Cortex of kidney (tissue), 1 donor: ENCODE measurements at places on chromosomes 13 and 19.

- DNase-seq = no peak
Observed at GRCh38 chr19:29318581-29318980, 105.6 kb upstream of the UQCRFS1 start.

- no peak for DNase-seq
Observed at GRCh38 chr13:20684546-20684945, 19.0 kb upstream of the IL17D start.

- no peak for DNase-seq
Observed at GRCh38 chr13:22298530-22298929, 627.7 kb downstream of the FGF9 start.

- DNase-seq = no peak
Observed at GRCh38 chr19:19399733-19400433, 5.6 kb upstream of the GATAD2A start.

- no peak for DNase-seq
Observed at GRCh38 chr13:33514362-33514761, 228.8 kb upstream of the STARD13 start.

DNA sequence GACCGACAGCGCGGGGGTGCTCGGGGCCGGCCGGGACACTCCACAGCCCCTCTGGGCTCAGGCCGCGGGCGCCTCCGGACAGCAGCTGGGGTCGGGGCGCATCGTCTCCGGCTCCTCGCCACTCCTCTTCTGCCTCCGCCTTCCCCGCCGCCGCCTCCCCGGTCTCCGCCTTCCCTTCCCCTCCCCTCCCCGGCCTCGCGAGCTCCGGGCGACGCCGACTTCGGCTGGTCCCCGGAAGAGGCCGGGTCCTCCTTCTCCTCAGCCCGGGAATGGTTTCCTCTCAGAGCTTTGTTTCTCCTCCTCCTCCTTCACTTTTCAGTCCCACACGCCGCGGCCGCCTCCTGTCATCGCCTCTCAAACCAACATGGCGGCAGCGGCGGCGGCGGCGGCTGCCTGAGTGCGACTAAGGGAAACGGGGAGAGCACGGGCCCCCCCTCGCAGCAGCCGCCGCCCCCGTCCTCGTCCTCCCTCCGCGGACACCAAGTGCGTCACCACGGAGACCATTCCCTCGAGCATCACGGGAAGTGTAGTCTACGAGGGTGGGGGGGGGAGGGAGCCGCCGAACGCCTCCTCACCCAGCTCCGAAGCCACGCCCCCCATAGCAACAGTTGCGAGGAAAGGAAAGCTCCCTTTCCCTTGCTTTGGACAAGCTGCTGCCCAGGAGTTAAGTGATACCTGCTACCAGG is at the start of gene UBL3:
Gene UBL3 (minus strand): TSS at position 405 of the 686 bp plus-strand sequence. CDS start 1,079 bp downstream, outside the sequence.
- DNase-seq = peak; percentile 92

DNA sequence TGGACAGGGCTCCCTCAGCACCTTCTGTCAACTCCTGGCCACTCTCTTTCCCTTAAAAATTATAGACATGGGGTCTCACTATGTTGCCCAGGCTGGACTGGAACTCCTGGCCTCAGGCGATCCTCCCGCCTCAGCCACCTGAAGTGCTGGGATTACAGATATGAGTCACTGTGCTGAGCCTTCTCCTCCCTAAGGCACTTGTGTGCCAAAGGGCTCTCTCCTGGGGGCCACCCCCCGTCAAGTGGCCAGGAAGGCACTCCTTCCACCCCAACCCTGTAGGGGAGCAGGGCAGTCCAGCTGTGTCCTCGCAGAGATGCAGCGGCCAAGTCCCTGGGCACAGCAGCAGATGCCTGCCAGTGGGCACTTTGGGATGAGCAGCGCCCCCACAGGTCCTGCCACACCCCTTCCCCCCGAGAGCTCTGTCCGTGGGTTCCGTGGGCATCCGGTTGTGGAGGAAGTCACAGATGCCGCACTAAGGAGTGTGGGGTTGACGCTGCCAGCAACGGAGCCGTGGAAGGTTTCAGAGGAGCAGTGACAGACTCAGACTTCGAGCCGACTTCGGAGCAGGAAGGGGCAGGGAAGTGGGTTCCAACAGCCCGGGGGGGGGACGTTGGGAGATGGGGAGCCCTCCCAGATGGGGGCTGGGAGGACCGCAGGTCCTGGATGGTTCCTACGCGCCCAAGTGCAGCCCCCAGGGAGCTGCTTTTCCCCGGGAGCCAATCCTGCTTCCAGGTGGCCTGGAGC is 3.3 kb upstream of the UQCR11 start:
- DNase-seq = no peak

DNA sequence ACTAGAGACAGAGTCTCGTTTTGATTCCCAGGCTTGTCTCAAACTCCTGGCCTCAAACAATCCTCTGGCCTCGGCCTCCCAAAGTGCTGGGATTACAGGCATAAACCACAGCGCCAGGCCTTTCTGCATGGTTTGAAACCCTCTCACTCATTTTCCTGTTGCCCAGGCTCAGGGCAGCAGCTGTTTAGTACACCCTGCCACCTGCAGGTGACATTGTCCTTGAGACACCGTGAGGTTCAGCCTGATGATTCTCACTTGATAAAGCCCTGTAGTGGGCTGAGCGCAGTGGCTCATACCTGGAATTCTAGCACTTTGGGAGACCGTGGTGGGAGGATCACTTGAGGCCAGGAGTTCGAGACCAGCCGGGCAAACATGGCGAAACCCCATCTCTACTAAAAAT is 12.5 kb downstream of the IL12RB1 start:
- DNase-seq = no peak

DNA sequence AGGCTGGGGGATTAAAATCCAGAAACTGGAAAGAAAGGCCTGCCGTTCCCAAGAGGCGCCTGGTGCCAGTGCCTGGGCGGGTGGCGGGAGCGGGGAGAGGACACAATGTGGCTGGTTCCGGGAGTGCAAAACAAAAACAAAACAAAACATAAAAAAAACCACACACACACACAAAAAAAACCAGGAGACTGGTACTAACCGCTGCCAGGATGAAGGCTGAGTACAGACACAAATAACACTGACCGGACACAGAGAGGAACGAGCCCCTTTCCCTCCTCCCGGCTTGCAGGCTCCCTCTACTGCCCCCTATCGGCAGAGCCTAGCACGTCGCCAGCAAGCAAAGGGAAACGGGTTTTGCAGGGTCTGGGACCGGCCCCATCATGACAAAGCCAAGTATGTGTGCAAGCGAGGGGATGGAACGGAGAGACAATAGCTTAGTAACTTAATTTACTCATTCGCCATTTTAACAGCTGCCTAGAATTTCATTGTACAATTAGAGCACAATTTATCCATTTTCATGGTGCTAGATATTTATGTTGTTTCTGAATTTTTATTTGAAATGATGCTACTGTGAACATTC is 17.9 kb upstream of the ZDHHC20 start:
- no peak for DNase-seq

GRCh38 chr13:98829541-98829940 is 77.1 kb upstream of the SLC15A1 start:
- DNase-seq = no peak

- no peak for DNase-seq
Observed at GRCh38 chr19:917323-918151, at the start of gene KISS1R. KISS1R (plus strand) TSS chr19:917333; CDS start chr19:917503, 170 bp downstream.

DNA sequence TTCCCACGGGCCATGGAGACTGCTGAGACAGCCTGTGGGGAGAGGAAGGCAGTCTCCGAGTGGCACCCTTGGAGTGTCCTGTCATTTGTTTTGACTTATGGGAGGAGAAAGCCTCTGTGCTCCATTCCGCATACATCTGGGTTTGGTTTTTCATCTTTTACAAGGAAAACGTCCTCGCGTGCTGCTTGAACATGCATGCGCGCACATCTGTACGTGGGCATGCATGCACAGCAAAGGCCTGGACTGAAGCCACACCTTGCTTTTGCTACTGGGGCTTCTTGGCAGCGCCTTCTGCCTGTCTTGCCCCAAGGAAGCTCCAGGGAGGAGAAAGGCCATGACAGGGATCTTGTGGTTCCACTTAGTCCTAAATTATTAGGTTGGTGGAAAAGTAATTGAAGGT is 44.0 kb downstream of the SUGP2 start:
- DNase-seq = no peak

DNA sequence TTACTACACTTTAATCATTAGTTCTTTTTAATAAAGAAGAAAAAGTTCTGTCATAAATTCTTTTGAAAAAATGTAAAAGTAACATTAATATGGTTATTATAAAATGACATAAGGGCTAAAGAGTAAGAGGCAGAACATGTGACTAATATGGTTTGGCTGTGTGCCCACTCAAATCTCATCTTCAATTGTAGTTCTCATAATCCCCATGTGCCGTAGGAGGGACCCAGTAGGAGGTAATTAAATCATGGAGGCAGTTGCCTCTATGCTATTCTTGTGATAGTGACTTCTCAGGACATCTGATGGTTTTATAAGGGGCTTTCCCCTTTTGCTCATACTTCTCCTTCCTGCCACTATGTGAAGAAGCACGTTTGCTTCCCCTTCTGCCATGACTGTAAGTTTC is 104.5 kb downstream of the UGGT2 start:
- no peak for DNase-seq
